ENCODE measurements at places on chromosomes 16 and 17.
A peak's percentile ranks its signal among the peaks of the same experiment; 100 is the strongest.

DNA sequence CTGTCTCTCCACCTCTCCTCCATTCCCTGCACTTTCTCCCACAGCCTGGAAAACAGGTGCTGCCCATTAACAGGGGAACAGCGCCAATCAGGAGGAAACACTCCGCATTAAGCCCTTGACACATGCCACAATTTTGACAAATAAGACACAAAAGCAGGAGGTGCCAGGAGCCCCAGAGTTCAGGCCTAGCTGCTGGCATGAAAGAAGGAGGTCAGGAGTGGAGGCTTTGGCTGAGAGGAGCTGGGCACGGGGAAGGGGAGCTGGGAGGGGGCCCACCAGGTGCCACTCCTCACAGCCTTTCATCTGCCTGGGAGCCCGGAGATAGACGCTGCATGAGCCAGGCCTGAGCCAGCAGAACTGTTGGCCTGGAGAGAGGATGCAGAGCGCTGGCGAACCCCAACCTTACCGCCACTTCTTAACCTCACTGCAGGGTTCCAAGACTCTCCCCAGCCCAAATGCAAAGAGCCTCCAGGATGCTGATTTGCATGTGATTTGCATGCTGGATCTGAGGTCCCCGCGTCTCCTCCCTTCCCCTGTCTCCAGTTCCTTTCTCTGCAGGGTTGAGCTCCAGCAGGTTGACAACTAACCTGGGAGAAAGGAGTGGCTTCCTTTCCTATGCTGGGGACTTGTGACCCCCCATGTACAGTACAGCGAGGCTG lies 139.8 kb upstream of the SDK2 start:
- DNase-seq, result no peak

GRCh38 chr17:69763503-69763902 lies 311.5 kb upstream of the KCNJ16 start:
- DNase-seq, result no peak

DNA sequence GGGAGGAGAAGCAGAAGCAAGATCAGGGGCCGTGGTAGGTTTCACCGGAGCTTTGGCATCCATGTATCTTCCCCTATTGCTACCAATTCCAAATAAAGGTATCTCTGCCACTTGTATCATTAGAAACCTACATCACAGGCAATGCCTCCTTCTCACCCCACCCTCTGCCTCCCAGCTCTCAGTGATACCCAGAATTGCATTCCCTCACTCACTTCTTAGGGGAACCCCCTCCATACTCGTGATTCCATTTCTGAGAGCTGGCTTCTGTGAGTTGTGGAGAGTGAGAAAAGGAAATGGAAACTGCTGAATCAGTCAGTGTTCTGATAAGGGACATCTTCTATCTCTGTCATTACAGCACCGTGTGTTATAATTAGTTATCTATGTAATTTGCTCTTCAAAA lies 2.3 kb upstream of the CCL3 start:
- no peak for DNase-seq

DNA sequence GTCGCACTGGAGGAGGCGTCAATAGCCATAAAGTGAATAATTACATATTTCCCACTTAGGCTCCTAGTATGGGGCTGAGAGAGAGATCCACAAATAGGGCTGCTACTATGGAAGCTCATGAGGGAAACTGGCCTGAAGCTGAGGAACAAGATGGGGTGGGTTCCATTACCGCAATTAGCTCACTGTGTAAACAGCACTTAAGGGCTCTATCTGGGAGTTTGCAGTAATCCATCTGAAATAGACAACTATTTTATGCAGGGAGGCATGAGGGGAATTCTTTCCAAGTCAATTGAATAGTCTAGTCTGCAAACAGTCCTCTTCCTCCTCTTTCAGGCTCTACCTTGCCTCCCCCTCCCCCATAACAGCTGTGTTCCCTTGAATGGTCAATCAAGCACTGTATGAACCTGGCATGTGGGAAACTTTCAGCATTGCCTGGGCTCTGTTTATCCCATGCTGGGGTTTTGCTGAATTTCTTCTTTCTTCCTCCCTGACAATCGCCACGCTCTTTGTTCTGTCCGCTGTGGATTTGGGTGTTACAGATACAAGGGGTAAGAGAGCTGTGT lies 56.1 kb upstream of the MAF start:
- DNase-seq, result no peak

- no peak for DNase-seq
These were observed 74.6 kb downstream of the N4BP1 start for GRCh38 chr16:48535369-48535787.

DNA sequence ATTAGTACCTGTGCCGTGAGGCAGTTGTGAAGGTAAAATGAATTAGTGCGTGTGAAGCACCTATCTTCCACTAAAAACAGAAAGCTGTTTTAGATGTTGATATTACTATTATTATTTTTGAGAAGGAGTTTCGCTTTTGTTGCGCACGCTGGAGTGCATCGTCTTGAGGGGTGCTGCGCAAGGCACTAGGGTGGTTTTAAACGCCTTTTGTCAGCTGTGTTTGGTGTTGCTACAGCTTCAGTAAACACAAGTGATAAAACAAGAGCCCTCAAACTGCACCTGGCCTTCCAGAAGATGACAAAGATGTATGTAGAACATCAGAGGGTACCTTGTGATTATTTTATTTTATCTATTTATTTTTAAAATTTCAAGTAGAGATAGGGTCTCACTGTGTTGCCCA lies 38.2 kb downstream of the PLCG2 start:
- no peak for DNase-seq

DNA sequence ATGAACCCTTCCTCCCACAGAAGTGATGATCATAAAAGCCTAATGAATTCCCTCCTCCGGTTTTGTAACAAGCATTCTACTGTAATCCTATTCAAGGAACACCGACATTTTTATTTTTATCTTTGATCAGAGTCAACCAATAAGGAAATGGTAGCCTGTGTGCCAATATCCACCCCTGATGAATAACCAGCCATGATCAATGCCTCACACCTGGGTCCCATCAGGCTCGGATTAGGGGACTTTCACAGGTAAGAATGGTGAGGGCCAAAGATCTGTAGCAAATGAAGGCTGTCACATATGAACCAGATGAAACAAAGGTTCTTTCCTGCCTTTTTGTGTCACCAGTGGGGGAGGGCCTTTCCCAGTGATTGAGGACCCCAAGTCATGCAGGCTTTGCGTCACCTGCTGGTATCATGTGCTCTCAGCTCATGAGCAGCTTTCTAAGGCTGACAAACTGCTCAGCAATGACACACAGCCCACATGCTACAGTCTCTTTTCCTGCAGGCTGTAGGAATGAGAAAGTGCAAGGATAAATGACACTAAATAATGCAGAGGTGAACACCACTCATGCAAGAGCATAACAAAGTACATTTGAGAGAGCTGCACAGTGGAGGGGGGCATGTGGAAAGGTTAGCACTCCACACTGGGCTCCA lies 34.9 kb downstream of the TOM1L2 start:
- DNase-seq, result no peak

GRCh38 chr17:19322129-19322505 lies 40.4 kb downstream of the B9D1 start:
- DNase-seq, result no peak

DNA sequence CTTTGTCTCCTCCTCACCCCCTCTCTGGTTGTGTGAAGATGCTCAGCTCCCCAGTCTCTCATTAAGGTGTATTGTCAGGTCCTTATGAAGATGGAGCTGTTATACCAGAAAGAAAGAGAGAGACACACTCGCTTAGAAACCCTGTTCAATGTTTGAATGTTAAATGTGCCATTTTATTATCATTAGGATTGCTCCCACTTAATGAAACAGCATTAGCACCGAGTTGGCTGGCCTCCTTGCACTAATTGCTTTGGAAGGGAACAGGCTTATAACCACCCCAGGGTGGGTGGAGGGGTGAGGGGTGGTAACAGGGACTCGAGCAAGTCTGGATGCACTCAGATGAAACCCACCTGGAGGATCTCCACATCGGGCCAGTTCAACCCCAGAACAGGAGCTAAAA lies 14.4 kb downstream of the PIPOX start:
- DNase-seq, result no peak

- no peak for DNase-seq
These were observed 2.0 kb upstream of the ACE start for GRCh38 chr17:63474586-63475460.

GRCh38 chr16:345772-346171 lies 6.8 kb downstream of the AXIN1 start:
- no peak for DNase-seq

DNA sequence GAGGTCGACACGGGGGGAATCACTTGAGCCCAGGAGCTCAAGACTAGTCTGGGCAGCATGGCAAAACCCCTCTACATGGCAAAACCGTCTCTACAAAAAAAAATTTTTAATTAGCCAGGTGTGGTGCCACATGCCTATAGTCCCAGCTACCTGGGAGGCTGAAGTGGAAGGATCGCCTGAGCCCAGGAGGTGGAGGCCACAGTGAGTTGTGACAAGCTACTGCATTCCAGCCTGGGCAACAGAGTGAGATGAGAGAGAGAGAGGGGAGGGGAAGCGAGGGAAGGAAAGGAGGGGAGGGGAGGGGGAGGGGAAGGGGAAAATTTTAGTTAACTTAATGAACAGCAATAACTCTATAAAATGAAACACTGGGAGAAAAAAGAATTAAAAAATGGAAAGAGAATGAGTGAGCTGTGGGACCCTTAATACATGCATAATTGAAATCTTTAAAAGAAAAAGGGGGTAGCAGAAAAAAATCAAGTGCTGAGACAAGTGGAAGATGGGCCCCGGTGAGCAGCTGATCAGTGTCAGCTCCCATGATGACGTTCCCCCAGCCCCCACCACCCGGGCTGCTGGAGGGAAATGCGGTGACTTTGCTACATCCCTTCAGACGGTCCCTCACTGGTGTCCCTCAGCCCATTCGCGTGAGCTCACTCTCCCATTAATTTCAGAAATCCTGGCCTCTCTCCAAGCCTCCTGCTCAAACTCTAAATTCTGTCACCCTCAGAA lies 2.7 kb downstream of the ASGR2 start:
- DNase-seq, result no peak

GRCh38 chr16:73058221-73058615 lies 10.3 kb upstream of the ZFHX3 start:
- peak; percentile 50 for DNase-seq

- peak; percentile 37 for DNase-seq
These were observed 2.0 kb downstream of the WNK4 start for GRCh38 chr17:42782166-42783061.

DNA sequence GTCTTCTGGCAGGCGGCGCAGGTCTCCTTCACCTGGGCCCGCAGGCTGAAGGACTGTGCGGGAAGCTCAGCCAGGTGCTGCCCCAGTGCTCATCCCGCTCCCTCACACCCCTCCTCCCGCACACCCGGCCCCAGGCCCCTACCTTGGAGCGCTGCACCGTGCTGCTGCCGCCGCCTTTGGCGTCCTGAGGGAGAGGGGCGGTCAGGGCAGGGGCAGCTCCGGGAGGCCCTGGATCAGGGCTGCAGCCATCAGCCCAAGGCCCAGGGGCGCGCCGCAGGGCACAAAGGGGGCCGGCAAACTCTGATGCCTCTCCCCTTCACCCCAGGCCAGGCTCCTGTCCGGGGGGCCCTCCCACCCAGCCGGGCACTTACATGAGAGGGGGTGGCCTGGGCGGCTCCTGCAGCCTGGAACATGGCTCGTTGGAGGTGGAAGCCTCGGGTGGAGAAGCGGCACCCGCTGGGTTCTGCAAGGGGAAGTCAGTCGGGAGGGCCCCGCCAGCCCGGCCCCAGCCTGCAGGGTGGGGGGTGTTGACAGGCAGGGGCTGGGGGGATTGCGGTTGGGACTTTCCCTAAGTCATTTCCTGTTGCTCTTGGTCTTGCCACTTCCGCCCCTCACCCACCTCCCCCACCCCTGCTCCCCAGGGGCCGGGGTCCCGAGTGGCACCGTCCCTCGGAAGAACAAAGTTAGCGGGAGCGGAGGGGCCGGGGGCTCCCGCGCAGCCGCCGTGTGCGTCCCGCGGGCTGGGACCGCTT lies 863 bp downstream of the LIMD2 start:
- no peak for DNase-seq

- no peak for DNase-seq
These were observed 1.1 kb downstream of the PHF12 start for GRCh38 chr17:28950017-28950751.

DNA sequence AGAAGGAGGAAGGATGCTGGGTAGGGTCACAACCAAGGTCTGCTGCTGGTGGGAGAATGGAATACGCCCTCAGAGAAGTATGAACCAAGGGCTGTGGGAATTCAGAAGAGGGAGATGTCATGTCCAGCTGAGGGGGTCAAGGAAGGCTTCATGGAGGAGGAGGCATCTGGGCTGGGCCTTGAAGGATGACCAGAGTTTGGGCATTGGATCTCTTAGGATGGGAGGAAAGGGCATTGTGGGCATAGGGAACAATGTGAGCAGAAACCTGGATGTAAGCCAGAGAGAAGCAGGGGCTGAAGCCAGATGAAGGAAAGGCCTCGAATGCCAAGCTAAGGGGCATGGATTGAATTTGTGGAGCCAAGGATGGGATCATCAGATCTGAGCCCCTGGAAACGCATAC lies 49.2 kb upstream of the MAP3K14 start:
- DNase-seq, result no peak

DNA sequence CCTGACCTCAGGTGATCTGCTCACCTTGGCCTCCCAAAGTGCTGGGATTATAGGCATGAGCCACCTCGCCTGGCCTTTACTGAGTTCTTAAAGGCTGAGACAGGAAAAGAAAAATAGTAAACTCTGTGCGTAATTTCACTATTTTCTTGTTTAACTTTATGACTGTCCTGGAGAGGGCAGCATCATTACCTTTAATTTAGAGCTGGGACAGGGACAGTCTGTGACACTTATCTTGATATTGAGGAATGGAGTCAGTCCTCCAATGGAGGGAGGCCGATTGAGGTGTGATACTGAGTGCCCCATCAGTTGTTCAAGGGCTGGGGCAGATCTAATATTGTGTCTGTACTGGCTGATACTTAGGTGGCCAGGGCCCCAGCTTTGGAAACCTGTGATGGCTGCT lies 21.5 kb upstream of the SPN start:
- no peak for DNase-seq

- no peak for DNase-seq
These were observed 101.6 kb upstream of the CES5A start for GRCh38 chr16:55976815-55977214.

DNA sequence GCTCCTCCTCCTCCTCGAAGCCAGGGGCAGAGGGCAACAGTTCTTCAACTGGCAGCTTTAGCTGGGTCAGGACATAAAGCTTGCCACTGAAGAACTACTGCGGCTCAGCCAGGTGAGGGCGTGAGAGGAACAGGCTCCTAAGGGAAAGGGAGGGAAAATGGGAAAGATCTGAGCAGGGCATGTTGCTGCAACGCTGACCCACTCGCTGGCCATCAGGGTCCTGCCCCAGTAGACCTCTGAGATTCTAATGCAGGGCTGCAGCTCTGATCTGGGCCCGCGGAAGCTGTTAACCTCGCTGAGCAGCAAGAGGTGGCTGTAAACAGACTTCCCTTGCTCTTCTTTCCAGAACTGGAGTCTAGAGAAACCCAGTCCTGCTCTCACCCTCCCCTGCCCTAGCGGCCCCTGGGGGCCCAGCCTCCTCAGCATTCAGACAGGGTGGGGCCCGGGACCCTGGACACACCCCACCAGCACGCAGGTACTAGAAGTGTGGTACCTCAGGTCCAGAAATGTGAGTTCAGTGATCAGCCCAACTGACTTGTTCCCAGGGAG lies 3.8 kb upstream of the TLCD2 start:
- DNase-seq, result no peak

Measured in AG08395 (cell line).